Activated CD4-positive, alpha-beta T cell treated with anti-CD3 and anti-CD28 coated beads, Interleukin-2, amount 10 ng/mL, durations not matched to agents 7 days and 5 days (primary cell): ENCODE measurements at places on chromosomes 2 and 18. TPM values are rescaled to one million over a fixed set of nuclear protein-coding genes. Genes with fewer than 3 reads are reported as not detected.

- peaks cover 38% of the 10 kb centered on the region for H3K4me1 ChIP-seq
- no peaks in the 10 kb centered on the region for H3K27me3 ChIP-seq
- H3K36me3 ChIP-seq = peaks cover 2% of the 10 kb centered on the region
- no peak for DNase-seq
- no peak overlapping the region for H3K27ac ChIP-seq
Observed at GRCh38 chr2:99481941-99482340, 7.9 kb downstream of the REV1 start.

- no peaks in the 10 kb centered on the region for H3K27me3 ChIP-seq
- DNase-seq = no peak
- peaks cover 14% of the 10 kb centered on the region for H3K36me3 ChIP-seq
- H3K27ac ChIP-seq = no peak overlapping the region
Observed at GRCh38 chr2:37262522-37262921, 31.1 kb downstream of the NDUFAF7 start.

Gene RGPD4
- total RNA-seq = 0.02 TPM

Gene SERPINB11
- not detected for total RNA-seq

Gene ALPP
- not detected for total RNA-seq
